ENCODE measurements at places on chromosomes 13 and 19. TPM values are rescaled to one million over a fixed set of nuclear protein-coding genes. Genes with fewer than 3 reads are reported as not detected.

- DNase-seq, result no peak
Observed at GRCh38 chr13:111202156-111202621, 87.1 kb downstream of the ARHGEF7 start.

GRCh38 chr19:17834350-17835181 is 13.2 kb downstream of the JAK3 start:
- no peak for DNase-seq

DNA sequence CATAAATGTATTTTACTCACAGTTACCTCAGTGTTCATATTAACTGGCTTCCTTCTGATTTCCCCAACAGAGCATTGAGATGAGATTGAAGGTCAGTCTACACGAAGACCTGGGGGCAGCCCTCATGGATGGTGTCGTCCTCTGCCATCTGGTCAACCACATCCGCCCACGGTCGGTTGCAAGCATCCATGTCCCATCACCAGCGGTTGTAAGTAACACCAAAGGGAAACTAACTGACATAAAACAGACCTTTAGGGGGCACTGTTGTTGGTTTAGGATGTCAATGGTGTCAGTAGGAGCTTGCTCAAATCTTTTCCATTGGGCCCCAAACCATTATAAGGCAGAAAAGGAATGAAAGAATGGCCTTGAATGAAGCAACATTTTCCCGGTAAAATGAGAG is 68.2 kb downstream of the ESD start:
- no peak for DNase-seq

DNA sequence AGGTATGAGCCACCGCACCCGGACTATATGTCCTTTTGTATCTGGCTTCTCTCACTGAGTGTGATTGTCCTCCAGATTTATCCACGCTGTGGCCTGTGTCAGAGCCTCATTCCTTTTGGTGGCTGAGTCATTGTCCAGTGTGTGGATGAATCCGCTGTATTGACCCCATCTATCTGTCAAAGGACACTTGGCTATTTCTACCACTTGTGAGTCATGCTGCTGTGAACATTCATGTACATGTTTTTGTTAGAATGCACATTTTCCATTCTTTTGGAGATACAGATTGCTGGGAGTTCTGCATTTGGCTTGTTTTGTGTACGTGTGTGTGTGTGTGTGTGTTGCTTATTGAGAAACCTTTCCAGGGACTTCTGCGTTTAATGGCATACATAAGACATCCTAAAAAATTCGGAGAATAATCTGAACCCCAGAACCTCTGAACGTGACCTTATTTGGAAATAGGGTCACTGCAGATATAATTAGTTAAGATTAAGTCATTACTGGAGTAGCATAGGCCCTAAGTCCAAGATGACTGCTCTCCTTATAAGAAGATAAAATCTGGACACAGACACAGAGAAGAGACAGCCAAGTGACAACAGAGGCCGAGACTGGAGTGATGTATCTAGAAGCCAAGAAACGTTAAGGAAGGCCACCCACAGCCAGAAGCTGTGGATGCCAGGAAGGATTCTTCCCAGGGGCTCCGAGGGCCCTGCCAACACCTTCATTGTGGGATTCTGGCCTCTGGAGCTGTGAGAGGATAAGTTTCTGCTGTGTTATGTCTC is 4.9 kb upstream of the GIPC3 start:
- peak; percentile 78 for DNase-seq

DNA sequence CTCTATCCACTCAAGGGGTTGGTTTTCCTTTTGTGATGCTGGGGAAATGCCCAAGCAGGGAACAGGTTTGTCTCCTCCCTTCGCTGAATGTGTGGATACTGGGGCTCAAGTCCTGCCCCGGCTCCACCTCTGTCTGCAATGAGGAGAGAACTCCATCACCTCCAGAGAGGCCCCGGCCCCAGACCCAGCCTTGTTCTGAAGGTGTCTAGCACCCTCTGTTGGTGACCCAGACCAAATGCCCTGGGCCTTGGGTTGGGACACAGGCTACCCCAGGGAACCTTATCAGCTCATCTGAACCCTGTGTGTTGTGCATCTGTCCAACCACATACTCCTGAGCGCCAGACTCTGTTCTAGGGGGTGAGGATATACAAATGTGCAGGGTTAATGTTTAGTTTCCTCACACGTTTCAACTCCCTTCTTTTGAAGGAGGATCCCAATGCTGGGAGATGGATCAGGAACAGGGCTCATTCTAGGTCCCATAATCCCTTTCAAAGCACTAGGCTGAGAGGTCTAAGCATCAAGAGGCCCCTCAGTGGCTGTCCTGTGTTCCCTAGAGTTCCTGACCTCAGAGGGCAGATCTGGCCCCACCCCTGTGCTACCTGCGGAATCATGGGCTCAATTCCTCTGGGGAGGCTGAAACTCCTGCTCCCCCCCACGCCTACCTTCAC is 112.5 kb upstream of the SLC7A1 start:
- no peak for DNase-seq

Gene AXL
- 42.3 TPM for polyA plus RNA-seq

- DNase-seq, result no peak
Observed at GRCh38 chr13:98405107-98405571, 171.8 kb downstream of the STK24 start.

Gene CLEC4G
- polyA plus RNA-seq, result not detected

- DNase-seq, result no peak
Observed at GRCh38 chr19:44590245-44591059, 22.9 kb upstream of the IGSF23 start.

Gene RFXAP
- polyA plus RNA-seq, result 17.6 TPM

DNA sequence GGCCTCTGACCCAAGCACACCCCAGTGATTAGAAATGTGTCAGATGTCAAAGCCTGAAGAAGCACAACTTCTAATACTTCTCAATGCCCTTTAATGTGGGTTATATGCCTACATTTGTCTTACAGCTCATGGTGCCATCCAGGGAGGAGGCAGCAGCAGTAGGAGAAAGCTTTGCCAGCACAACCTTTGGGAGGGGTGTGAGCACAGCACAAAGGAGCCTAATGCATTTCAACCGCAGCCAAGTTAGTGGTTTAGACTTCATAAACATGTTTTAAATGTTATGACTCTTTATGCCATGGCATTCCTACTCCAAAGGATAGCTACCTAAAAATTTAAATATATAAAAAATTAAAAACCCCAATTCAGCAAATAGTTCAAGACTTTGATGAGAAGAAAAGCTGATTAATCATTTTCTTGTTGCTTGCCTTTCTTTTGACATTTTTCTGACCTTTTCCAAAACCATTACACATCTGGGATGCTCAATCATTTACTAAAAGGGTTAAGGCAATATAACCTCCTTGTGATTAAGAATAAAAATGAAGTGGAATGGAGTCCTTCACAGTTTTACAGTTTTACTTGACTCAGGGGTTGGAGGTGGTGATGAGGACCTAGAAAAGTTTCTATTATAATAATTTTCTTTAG is 142.7 kb downstream of the DLEU7 start:
- DNase-seq, result no peak

GRCh38 chr19:17741456-17741855 is 9.8 kb upstream of the FCHO1 start:
- no peak for DNase-seq

All from right lung (tissue), 10 donors.